ENCODE measurements at places on chromosomes 7 and 10. TPM values are rescaled to one million over a fixed set of nuclear protein-coding genes. Genes with fewer than 3 reads are reported as not detected.

SMO gene
- not detected for total RNA-seq

IDI2 gene
- total RNA-seq, result not detected

ZNF488 gene
- not detected for total RNA-seq

TMEM196 gene
- total RNA-seq, result not detected

ORC5 gene
- total RNA-seq, result 18.0 TPM

PIP4K2A gene
- 115 TPM for total RNA-seq

SAMD9L gene
- total RNA-seq, result 77.4 TPM

MAT1A gene
- total RNA-seq, result not detected

SPDYE16 gene
- 0.53 TPM for total RNA-seq

CDH23 gene
- 6.2 TPM for total RNA-seq

CPA2 gene
- total RNA-seq, result not detected

GNAI1 gene
- total RNA-seq, result 0.60 TPM

GIMAP1 gene
- total RNA-seq, result 32.7 TPM

BMI1 gene
- 32.4 TPM for total RNA-seq

GIMAP4 gene
- 354 TPM for total RNA-seq

AQP1 gene
- 0.08 TPM for total RNA-seq

MTURN gene
- 5.0 TPM for total RNA-seq
